ENCODE measurements at places on chromosomes 2 and 18.
A peak's percentile ranks its signal among the peaks of the same experiment; 100 is the strongest.

GRCh38 chr2:164847291-164847690 lies 5.7 kb upstream of the COBLL1 start:
- no peak for DNase-seq

GRCh38 chr18:46334868-46335281 lies 230.7 kb downstream of the HAUS1 start:
- peak; percentile 39 for DNase-seq

- no peak for DNase-seq
Observed at GRCh38 chr2:70089983-70090525, 2.8 kb downstream of the PCBP1 start.

DNA sequence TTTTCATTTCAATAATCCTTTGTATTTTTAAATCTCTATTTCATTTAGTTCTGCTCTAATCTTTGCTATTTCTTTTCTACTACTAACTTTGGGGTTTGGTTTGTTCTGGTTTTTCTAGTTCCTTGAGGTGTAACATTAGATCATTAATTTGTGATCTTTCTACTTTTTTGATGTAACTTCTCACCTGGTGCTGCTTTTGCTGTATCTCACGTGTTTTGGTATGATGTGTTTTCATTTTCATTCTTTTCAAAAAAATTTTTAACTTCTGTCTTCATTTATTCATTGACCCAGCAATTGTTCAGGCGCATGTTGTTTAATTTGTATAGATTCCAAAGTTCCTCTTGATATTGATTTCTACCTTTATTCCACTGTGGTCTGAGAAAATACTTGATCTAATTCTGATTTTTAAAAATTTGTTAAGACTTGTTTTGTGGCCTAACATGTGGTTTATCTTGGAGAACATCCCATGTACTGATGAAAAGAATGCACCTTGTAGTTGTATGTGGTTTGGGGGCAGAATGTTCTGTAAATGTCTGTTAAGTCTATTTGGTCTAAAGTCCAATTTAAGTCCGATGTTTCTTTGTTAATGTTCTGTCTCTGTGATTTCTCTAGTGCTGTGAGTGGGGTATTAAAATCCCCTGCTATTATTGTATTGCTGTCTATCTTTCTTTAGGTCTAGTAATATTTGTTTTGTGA lies 17.3 kb upstream of the MALT1 start:
- DNase-seq = no peak

- DNase-seq = no peak
Observed at GRCh38 chr2:234304950-234305349, 191.9 kb downstream of the ARL4C start.
